ENCODE measurements at places on chromosomes 2 and 18.

- DNase-seq: no peak
Measured at GRCh38 chr2:109212836-109213563, 84.0 kb downstream of the SH3RF3 start.

- peak; percentile 39 for DNase-seq
Measured at GRCh38 chr2:54755641-54756326, 32.3 kb downstream of the EML6 start.

DNA sequence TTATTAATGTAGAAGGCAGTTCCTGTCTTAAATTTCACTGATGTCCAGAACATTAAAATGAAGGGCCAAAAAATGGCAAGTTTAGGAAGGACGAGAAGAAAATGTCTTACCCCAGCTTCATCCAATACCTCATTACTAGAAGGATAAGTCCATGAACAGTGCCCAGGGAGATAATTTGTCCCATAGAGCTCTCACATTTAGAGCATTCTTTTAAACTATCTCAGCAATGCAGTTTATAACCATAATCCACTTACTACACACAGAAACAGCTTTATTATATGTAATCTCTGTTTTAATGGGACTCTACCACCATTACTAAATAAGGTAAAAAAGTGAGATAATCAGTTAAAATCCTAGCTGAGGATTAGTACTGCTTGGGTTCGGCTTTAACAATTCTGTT lies 142.5 kb downstream of the PARD3B start:
- no peak for DNase-seq

GRCh38 chr2:46118656-46119371 lies 178.4 kb upstream of the EPAS1 start:
- no peak for DNase-seq

DNA sequence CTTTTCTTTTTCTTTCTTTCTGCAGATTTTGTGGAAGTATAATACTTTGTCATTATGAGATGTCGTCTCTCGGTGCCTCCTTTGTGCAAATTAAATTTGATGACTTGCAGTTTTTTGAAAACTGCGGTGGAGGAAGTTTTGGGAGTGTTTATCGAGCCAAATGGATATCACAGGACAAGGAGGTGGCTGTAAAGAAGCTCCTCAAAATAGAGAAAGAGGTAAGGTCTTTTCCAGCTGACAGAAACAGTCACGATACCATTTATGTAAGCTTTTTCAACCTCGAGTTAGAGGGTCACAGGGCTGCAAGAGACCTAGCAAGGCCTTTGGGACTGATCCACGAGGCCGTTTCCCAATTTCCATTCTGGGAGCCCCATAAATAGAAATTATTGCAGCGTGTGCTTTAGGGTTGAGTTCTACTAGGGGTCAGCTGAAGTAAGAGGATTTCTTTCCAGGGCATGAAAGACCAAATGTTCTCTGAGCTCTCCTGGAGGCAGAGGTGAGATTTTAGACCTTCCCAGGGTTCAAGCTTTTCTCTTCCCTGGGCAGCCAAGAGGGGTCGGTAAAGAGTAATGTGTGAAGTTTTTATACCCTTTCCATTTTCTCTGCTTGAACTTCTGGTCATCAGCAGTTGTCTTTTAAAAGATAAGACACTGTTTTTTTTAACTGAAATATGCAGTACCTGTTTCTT lies 15.5 kb downstream of the MAP3K20 start:
- no peak for DNase-seq

DNA sequence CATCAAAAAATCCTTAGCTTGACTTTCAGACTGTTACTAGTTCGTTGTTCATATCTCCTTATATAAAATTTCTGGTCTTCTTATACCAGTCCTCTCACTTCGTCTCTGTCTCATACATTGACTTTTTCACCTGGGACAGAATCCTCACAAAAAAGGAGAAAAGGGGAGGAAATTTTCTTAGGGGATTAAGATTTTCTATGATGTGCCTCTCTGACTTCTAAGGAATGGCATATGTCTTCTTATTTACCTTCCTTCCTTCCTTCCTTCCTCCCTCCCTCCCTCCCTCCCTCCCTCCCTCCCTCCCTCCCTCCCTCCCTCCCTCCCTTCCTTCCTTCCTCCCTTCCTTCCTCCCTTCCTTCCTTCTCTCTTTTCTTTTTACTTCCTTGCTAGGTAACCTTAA lies 27.9 kb downstream of the KCNE4 start:
- no peak for DNase-seq

DNA sequence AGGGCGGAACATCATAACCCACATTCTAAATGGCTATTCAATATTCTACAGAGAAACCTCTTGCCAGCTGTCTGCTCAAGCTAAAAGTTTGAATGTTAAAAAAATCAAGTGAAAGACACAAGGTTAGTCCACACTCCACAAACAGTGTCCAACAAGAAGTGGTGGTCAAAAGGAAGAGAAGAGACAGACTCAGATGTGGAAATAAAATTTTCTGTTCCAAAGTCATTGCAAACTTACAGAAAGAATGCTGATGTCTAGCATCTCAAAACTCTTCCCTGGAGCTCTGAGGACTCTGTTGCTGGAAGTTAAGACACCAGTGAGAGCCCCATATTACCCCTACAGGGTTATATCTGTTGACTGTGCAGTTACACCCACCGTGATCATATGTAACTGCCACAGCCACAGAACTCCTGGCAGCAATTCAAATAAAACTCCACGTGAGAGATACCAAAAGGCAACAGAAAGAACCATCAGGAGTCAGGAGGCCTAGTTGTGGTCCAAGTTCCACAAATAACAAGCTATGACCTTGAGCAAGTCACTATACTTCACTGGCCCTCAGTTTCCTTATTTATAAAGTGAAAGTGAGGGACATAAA lies 60.9 kb downstream of the AAK1 start:
- DNase-seq: no peak
